ENCODE measurements at places on chromosomes 2 and 18.

DNA sequence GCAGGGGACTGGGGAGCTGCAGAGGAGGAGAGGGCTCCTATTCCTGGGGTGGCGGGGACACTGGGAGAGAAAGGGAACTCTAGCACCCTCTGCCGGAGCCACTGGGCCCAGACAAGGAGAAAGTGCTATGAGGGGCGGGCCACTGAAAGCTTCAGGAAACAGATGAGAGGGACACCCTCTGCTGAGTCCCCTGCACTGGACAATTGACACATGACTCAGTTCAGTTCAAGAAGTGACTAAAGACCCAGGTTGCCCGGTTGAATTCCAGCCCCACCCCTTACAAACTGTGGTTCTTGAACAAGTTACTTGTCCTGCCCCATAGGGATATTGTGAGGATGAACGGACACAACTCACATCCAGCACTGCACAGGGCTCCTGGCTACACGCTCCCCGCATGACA, 5.0 kb downstream of the RUFY4 start:
- peak; percentile 45 for DNase-seq

DNA sequence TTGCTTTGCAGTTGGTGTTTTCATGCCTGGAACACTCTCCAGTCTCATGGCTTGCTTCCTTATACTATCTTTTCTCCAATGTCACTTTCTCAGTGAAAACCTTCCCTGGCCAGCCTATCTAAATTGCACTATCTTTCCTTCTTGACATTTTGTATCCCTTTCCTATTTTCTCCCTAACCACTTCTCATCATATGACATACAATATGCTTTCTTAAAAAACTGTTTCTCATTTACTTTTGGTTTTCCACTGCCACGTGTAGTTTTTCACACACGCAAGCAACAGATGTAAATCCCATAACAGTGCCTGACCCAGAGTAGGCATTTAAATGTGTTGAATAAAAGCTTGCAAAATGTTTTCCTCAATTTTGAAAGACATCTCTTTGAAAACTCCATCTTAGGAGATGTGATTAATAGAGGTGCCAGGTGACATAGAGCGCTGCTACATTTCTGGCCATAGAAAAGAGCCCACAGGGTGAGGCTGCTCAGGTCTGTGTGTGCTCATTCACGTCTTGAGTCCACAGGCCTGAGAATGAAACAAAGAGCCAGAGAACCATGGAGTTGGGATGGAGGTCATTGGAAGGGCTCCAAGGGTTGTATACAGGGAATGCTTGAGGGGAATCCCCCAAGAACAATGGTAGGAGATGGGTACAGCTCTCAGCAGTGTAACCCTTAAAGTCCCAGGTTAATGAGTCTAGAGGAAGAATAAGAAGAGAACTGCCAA, 12.7 kb downstream of the ZNF24 start:
- no peak for DNase-seq

- DNase-seq, result peak; percentile 92
Measured at GRCh38 chr2:152558158-152558984, 158.9 kb downstream of the PRPF40A start.

GRCh38 chr2:74146929-74147726, 584 bp downstream of the BOLA3 start:
- DNase-seq, result peak; percentile 13

GRCh38 chr2:31978436-31978835, 32.4 kb downstream of the MEMO1 start:
- no peak for DNase-seq

DNA sequence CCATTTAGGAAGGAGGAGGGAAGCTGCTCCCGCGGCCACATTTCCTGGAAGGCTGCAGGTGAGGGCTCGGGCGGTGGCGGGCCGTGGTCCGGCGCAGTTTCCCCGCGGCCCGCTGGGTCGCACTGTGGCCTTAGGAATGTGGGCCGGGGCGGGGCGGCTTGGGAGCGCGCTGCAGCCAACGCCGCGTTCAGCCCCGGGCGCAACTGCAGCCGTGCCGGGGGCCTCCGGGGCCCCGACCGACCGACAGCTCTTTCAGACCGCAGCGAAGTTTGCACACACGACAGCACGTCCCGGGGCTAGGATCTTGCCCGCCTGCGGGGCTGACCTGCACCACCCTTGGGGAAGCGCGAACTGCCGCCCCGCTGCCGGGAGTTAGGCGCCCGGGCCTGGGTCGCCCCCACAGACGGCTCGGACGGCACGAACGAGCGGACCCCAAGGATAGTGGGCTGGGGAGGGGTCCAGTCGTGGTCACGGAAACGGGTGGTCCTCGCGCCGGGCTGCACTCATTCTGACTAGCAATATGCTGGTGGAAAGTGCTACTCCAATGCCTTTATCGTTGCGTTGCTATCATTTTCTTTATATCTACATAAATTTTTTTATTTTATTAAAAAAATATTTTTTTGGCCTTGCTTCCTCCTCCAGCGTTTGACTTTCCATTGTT, 69.9 kb upstream of the DLX2 start:
- DNase-seq, result peak; percentile 75

GRCh38 chr2:182553483-182553882, 126.6 kb upstream of the PDE1A start:
- no peak for DNase-seq

- DNase-seq, result peak; percentile 1
Measured at GRCh38 chr2:163207693-163208370, 369.3 kb upstream of the KCNH7 start.

GRCh38 chr2:84881581-84882413, 913 bp upstream of the TRABD2A start:
- peak; percentile 90 for DNase-seq

GRCh38 chr2:215104226-215104625, 34.2 kb downstream of the ABCA12 start:
- peak; percentile 45 for DNase-seq

GRCh38 chr2:63665846-63666475, 77.2 kb downstream of the MDH1 start:
- peak; percentile 74 for DNase-seq

DNA sequence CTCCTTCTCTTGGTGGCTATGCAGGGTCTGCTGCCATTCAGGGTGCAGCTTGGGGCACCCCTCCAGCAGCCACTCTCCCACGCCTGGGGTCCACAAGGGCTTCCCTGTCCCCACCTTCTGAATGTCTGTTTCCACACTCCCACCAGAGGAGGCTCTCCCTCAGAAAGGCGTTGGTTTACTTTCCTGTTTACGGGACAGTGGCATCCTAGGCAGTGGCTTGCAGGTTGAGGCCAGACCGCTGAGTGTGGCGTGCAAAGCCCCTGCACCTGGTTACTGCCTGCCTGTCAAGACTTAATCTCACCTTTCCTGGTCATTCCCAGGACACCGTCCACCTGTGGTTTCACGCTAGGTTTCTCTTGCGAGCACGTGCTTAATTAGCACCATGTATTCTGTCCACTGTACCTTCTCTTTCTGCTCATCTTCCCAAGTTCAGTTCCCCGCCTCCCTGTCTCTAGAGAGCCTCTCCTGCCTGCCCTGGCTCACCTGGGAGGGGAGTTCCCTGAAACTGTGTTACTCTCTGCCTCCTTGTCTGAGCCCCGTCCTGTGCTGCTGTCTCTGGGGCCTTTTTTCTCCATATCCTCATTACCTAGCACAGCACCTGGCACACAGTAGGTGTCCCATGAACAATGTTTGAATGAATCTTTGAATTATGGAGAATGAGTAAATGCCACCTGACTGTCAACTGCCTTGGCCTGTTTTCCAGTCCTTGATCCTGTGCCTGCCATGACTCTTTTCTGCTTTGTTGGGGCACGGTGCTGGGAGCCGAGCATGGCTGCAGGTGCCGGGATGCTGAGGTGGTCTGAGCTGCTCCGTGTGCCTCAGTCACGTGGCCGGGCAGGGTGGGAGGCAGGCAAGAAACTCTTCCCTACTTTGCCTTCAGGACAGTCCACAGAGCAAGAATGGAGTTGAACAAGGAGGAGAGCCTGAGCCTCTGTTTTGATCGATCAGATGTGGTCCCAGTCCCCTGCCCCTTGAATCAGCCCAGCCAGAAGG, 56.4 kb downstream of the ARHGEF4 start:
- DNase-seq, result no peak

DNA sequence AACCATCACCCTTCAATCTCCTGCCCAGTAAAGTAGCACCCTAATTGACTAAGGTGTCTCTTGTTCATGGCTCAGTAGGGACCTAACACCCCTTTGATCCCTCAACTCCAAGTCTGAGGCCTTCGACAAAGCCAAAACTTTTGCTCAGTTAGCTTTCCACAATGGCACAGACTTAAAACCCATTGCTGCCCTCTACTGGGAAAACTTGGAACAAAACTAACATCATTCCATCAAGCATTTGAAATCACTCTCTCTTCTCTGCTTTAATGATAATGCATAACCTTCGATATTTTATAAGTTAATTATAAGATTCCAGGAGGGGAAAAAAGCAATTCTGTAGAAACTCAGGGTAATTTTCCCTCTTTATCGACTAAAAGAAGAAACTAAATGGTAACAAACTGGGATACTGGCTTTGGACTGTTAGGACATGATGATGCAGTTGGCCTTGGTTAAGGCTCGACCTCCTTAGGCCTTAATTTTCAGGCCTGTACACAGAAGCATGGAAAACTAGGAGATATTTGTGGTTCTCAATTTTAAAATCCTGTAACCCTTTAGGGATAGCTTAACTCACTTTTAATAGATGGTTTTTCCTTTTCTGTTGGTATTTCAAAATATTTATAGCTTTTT, 127.8 kb downstream of the STK39 start:
- DNase-seq, result peak; percentile 57

GRCh38 chr2:46042207-46042637, 255.0 kb upstream of the EPAS1 start:
- no peak for DNase-seq

DNA sequence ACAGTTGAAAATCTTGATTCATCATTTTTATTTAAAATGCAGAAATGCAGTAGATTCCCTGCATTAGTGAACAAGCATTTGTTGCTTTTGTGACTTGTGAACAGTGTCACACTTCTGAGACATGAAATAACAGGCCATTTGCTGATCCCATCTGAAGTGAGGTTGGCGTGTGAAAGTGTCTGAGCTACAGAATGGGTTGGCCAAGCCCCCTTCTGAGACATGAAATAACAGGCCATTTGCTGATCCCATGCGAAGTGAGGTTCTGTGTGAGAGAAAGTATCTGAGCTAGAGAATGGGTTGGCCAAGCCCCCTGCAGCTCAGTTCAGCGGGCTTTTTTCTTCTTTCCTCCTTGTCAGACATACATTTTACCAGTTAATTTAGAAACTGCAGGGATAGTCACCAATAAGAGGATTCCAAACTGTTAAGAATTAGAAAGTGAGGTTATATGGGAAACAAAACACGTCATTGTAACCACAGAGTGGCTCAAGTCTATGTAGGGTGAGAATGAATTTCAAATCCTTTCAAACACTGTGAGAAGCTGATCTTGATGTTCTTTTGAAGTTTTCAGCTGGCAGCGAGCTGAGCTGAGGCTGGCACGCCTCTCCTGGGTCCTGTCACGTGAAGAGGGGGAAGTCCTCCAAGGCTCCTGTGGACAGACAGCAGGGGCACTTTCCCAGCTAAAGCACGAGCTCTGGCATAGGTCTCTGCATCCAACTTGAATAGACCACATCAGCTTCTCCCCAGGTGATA, 339.2 kb upstream of the SALL3 start:
- no peak for DNase-seq

DNA sequence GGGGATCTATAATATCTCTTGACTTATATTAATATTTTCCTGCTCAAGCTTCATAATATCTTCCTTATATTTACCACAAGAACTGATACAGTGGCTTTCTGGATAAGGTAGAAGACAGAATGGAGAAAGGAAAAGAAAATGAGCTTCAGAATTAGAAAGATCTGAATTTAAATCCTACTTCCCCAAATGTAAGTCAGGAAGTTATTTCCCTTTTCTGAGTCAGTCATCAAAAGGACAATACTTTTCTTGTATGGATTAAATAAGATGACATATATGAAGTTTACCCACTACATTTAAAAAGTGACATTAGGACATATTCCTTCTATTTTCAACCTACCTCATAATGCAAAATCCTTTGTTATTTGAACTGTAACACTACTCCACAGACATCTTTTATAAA, 19.0 kb downstream of the KRCC1 start:
- DNase-seq, result no peak

GRCh38 chr2:137771064-137771463, 193.2 kb upstream of the HNMT start:
- no peak for DNase-seq

GRCh38 chr2:154681741-154682140, 16.8 kb upstream of the KCNJ3 start:
- DNase-seq, result no peak

GRCh38 chr2:2184549-2185249, 146.4 kb downstream of the MYT1L start:
- no peak for DNase-seq

- DNase-seq, result no peak
Measured at GRCh38 chr18:61413396-61413795, 80.2 kb downstream of the CDH20 start.

DNA sequence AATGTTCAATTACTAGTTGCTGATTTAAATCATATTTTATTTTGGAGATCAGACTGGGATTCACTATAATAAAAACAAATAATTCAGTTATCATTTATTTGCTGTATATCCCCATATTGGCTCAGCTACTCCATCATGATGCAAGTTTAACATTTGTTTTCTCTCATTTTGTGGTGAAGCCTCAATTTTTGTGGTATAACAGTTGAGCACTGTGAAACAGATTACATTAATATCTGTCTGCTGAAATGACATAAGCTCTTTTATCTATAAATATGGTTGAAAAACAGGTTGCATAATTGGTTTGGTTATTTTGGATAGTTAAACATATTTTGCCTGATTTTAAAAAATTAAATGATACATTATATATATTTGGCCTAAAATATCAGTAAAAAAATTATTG, 67.7 kb downstream of the DPP4 start:
- DNase-seq, result no peak

DNA sequence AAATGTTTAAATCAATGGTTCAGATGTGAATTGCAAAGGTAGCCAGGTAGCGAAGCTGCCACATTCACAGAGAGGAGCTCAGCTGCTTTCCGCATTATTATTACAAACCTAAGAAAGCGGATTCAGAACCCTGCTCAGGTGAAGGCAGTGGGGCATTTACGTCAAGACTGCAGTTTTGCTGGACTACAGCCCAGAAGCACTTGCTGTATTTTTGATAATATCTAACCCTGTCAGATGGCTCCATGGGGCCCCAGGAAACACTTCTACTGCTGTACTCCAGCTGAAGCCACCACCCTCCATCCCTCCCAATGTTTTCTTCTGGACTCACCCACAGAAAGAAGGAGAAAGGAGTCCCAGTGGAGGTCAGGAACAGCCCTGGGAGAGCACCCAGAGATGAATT, 96.9 kb downstream of the TPO start:
- DNase-seq, result no peak

- no peak for DNase-seq
Measured at GRCh38 chr2:27893006-27893405, 2.5 kb downstream of the BABAM2 start.
